ENCODE measurements at places on chromosomes 5 and 9.
A peak's percentile ranks its signal among the peaks of the same experiment; 100 is the strongest.

DNA sequence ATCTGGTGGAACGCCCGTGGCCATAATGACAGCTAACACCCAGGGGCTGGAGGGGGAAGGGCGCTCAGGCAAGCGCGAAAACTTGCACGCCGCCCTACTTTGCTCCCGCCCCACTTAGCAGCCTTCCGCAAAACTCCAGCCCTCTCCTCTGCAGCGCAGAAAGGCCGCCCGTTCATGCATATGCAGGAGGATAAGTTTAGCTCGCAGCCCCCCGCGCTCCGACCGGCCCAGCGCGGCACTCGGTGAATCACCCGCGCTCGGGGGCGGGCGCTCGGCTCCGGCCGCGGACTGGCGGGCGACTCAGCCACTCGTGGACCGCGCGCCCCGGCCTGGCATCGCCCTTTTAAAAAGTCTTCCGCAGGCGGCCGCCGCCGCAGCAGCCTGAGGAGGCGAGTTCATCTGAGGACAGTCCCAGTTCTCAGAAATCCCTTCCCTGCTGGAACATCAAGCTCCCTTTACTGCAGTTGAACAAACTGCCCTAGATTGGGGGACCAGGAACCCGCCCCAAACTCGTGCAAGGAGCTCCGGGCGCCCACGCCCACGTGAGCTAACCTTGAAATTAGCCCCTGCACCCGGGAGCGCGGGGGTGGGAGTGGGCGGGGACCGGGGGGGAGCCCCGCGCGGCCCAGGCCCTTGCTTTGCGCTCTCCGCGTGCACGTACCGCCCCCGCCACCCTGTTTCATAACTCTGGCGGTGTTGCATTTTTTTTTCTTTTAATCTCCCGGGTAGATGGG, 4.5 kb upstream of the KLF9 start:
- peak; percentile 93 for DNase-seq

- no peak for DNase-seq
These were observed 55.8 kb downstream of the ENTREP1 start for GRCh38 chr9:69380811-69381210.

DNA sequence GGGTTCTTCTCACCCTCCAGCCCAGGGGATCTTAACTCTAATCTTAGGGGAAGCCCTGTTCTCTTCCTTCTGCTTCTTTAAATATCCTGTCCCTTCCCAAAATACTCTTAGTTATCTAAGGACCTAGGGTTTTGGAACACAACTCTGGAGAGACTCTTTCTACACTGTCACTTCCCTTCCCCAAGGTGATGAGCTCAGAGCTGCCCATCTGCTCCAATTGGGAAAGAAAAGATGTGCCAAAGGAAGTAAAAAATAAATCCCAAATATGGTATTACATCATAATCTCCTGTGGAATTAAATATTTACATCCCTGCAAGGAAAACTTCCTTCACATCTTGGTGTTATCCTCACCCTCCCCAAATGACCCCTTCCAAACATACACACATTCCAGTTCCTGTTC, 291.2 kb downstream of the EPB41L4A start:
- no peak for DNase-seq

GRCh38 chr5:124408738-124409453, 337.5 kb downstream of the ZNF608 start:
- DNase-seq, result no peak

GRCh38 chr5:59698207-59699178, 195.0 kb downstream of the PDE4D start:
- DNase-seq, result no peak

DNA sequence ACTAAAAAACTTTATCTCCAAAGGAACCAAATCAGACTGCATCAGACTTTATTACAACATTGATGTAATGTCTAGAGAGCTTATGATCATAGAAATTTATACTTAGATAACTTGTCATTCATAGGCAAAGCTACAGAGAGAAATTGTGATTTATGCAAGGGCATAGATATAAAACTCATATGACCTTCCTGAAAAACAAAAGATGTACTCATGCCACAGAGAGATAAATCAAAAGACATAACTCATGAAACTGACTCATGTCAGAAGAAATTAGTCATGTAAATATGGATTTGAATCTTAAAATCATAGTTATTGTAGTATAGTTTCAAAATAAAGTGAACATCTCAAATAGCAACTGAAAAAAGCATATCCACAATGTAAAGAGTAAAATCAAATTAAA, 186.2 kb downstream of the GABBR2 start:
- DNase-seq, result no peak

DNA sequence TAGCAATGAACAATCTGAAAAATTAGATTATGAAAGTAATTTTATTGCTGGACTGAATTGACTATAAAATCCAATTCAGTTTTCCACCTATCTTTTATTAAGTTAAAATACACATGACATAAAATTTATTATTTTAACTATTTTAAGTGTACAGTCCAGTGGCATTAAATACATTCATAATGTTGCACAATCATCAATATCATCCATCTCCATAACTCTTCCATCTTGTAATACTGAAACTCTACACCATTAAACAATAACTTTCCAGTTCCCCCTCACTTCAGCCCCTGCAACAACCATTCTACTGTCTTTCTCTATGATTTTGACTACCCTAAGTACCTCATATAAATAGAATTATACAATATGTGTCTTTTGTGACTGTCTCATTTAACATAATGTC, 200.6 kb upstream of the ITGA1 start:
- no peak for DNase-seq

- DNase-seq, result no peak
These were observed 113.6 kb downstream of the IRX1 start for GRCh38 chr5:3709068-3709716.

GRCh38 chr5:7420510-7421280, 24.8 kb downstream of the ADCY2 start:
- DNase-seq, result no peak

GRCh38 chr5:62689599-62690368, 111.2 kb downstream of the LRRC70 start:
- DNase-seq, result no peak

DNA sequence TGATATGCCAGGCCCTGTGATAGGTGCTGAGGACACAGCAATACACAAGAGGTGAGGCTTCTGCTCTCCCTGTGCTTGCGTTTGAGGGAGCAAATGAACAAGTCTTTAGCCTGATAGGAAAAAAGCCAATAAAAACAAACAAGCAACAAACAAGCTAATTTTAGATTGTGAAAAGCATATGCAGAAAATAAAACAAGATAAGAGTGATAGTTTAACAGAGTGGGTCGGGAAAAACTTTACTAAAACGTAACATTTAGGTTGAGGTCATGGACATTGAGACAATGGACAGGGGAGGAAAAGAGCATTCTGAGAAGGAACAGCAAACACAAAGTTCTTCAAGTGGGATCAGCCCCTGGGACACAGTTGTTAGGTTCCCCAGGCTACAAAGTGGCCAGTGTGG, 4.3 kb downstream of the SMIM3 start:
- no peak for DNase-seq

- DNase-seq, result no peak
These were observed 118.7 kb upstream of the TAF11L2 start for GRCh38 chr5:17379100-17379951.

DNA sequence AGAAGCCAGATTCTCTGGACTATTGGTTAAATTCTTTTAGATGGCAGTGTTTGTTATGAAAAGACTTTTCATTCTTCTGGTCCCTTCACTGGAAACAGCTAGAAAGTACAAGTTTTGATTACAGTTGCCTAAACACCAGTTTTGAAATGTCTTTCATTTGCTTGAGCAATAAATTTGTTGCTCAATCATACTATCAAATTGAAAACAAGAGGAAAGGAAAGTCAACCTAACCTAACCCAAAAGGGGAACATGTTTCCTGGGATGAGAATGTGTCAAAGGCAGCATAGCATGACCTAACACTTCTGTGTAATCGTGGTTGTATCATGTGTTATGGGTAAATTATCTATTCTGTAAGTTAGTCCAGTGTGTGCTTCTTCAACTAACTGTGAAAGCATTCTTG, 213.2 kb downstream of the TMC1 start:
- no peak for DNase-seq

DNA sequence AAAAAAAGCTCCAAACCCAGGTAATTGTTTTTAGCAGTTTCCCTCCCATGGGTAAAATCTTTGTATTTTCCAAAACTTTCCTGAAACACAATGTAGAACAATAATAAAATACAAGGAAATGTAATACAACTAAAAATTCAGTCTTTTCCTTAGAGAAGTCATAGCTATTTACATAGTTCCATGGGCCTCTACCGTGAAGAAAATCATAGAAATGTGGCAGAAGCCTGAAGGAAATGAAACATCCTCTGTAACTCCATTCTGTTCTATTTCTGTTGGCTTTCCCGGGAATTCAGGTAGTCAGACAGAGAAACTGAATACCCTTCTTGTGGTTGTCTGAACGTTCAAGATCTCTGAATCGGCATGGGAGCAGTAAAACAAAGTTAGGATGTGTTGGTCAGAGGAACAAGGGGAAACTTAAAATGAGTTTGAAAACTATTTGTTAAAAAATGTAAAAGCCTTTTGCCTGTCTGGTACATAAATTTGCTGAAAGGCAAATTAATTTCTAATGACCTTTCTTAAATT, 202.4 kb upstream of the ZNF608 start:
- DNase-seq, result no peak

- no peak for DNase-seq
These were observed 222.2 kb upstream of the IRX1 start for GRCh38 chr5:3373391-3373790.

GRCh38 chr5:67537439-67538148, 341.0 kb upstream of the CD180 start:
- peak; percentile 26 for DNase-seq

DNA sequence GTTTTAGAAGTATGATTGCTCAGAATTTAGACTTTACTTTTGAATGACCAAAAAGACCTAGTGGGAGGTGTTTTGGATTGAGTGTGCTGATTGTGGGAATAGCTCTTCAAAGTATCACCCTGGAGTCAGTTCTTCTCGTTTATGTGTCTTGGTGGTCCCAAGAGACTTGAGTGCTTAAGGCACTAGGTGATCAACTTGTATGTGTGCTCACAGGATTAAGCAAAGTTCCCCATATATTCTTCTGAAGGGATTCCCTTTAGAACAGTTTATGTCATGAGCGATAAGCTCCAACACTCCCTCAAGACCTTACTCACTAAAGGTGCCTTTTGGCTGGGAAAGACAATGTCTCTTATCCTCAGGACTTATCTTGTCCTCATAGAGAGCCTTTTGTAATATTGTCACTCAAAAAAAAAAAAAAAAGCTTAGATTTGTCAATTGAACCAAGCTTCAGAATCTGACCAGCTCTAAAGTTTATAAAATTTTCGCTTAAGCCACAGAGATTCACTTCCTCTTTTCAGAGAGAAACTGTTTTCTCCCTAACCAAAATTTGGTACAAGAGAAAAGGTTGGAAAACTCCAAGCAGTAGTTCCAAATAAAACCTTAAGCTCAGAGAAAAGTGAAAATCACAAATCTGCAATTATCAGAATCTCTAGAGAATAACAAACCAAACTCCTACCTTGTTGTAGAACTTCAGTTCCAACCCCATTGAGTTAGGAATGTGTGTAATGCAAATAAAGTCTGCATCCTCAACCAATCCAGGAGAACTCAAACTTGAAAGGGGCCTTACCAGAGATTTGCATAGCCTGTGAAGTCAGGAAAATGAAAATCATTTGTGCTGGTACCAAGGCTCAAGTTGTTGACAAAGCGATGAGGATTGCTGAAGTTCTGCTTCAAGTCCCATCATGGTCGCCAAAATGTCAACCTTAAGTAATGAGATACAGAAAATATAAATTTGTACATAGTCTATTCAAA, 40.0 kb upstream of the PDZD2 start:
- no peak for DNase-seq

DNA sequence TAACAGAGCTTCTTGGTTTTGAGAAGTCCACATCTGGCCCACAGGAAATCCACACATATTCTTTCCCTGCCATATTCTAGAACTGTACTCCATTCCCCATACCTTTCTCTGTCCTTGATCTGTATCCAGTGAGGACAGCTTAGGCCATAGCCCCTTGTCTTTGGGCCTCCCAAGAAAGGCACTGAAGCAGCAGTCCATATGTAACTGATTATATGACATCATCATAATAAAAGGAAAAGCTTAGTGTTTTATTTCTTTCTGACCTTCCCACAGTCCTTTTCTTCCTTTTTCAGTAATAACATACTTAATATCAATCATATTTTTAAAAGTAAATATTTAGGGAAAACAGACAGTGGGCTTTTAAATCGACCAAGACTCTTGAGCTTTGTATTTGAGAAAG, 222.0 kb downstream of the EDIL3 start:
- no peak for DNase-seq

- no peak for DNase-seq
These were observed 650.3 kb upstream of the CDH10 start for GRCh38 chr5:25295067-25295466.

DNA sequence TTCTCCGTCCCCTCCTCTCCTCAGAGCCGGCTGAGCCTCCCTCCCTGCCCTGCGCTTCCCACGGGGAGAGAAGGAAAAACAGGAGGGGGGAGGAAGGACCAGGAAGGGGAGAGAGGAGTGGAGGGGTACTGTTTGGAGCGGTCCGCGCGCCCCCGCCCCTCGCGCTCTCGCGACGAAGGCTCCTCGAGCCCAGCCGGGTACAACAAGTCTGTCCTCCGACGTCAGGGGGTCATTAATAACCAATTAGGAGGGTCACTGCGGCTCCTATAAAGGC, 480 bp upstream of the PRDM12 start:
- no peak for DNase-seq

Data from AG20443 (cell line).